Urinary bladder (tissue), 4 donors: ENCODE measurements at places on chromosomes 4 and X. TPM values are rescaled to one million over a fixed set of nuclear protein-coding genes. Genes with fewer than 3 reads are reported as not detected.

ARMCX1 gene
- 71.3 TPM for total RNA-seq

REELD1 gene
- not detected for total RNA-seq

ARAP2 gene
- total RNA-seq, result 34.1 TPM

FANCB gene
- total RNA-seq, result 12.6 TPM

ZFP92 gene
- 0.69 TPM for total RNA-seq

GRCh38 chr4:71680706-71681105, 103.2 kb downstream of the GC start:
- no peak for DNase-seq

DNA sequence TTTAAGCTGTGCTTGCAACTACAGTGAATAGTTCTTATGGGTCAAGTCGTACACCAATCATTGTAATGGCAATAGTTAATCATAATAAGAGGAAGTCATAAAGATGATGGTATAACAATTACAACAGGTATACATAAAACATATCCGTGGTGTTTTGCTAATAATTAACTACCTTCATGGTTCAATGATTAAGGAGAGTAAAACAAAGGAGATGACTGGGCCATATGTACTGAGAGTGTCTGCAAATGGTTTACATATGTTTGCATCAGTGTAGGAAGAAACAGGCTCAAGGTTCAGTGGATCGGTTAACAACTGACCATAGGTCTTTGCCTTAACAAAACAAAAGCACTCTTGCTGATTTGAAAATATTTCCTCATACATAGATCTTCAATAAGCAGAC, 253.0 kb downstream of the COX7B2 start:
- DNase-seq, result no peak

SPACA5 gene
- not detected for total RNA-seq

DDIT4L gene
- total RNA-seq, result 10.4 TPM

DNAAF6 gene
- total RNA-seq, result not detected

DNA sequence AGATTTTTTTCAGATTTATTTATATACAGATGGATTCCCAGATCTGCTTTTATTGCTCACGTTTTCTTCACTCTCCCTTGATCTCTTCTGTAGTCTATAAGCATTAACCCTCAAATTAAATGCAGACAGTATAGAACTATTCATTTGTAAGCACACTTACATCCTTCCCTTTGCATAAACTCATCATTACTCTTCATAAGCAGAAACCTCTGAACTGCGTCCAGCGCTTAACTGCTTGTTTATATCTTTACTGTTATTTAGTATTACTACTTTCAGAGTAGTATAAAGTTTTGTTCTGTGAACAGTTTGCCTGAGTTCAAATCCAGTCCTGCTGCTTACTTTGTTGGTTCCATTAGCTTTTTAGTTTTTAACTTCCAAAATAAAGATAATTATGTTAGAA, 132.9 kb downstream of the STIM2 start:
- DNase-seq, result no peak

GRCh38 chr4:73998040-73999011, at the start of gene CXCL5:
TSS of gene CXCL5 (minus strand) at chr4:73998677. CDS start at chr4:73998581, 96 bp downstream.
- DNase-seq, result no peak

DNA sequence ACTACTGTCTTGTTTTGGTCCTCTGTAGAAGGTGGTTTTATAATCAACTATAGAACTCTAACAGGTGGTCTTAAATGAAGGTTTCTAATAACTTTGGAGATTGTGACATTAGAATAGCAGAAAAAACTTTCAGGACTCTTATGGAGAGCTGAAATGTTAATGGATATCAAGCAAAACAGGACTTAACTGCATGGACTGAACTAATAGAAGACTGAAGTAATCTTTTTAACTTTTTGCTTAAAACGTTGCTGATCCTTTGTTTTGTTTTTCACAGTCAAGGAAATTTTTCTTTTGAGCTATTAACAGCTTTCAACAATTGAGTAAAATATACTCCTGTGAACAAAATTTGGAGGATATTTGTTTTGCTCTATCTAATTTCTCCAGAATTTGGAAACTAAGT, 17.2 kb downstream of the NXT2 start:
- no peak for DNase-seq

DNA sequence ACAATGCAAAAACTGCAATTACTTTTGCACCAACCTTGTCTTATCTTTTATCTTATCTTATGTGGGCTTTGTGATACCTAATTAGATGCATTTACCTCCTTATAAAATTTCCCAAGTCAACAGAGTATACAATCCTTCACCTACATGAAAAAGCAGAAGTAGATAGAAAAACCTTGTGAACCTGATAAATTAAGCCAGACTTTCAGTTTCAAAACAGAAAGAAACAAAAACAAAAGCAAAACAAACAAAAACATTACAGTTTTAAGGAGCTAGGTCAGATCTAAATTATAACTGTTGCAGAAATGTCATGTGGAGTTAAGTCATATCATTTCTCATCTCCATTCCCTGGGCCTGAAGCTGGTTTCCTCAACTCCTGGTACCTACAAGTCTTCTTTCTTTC, 24.9 kb upstream of the CXXC4 start:
- DNase-seq, result no peak

- no peak for DNase-seq
Observed at GRCh38 chr4:113566015-113566795, 195.3 kb downstream of the CAMK2D start.

DNA sequence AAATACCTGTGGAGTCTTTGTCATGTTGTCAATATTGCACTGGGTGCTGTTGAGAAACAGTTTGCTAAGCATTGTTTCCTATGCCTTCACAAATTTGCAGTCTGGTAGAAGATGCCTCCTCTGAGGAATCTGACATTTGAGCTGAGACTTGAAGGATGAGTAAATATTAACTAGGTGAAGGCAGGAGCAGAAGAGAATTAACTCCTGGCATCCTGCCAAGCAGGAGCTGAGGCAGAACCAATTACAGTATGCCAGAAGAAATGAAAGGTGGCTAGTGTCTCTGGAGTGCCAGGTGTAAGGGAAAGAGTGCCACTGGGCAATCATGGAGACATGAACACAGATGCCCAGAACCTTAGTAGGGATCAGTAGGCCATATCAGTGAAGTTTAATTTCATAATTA, 1778.2 kb upstream of the PCDH10 start:
- no peak for DNase-seq

TRIM75 gene
- total RNA-seq, result not detected

GRCh38 chrX:101430457-101431078, 22.5 kb downstream of the HNRNPH2 start:
- no peak for DNase-seq
